ENCODE measurements at places on chromosomes 12 and 14.

DNA sequence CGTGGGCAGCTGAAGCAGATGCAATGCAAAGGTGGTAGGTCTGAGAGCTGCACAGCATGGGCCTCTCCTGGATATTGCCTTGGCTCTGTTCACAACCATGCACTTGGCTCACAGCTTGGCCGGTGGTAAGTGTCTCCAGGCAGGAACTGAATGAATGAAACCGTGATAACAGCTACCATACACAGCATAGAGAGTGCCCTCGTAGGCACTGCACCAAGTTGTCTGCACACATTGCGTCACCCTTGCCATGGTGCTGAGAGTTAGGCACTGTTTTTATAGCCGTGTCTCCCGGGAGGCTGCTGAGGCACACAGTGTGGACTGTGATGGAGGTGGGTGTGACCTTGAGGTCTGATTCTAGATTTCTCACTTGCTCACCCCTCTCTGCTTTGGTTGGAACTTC lies 157.6 kb upstream of the VASH1 start:
- DNase-seq: no peak

DNA sequence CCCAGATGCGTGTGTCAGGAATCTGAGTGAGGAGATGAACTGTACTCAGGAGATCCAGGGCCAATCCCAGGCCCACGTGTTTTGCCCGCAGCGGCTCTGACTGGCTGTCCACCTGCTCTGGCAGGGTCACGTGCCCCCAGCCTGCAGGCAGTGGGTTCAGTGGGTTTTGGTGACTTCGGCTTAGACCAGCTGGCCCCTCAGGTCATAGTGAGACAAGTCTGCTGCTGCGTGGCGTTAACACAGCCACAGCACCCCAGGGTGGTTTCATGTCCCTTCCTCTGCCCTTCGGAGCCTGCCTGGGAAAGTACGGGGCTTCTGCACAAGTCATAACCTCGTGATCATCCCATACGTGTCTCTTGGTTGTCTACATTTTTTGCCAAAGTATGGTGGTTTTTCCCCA lies 2.6 kb downstream of the FBRSL1 start:
- no peak for DNase-seq

- no peak for DNase-seq
Measured at GRCh38 chr14:68690089-68690958, 102.5 kb downstream of the ZFP36L1 start.

- no peak for DNase-seq
Measured at GRCh38 chr12:95838125-95838524, 20.6 kb upstream of the SNRPF start.

DNA sequence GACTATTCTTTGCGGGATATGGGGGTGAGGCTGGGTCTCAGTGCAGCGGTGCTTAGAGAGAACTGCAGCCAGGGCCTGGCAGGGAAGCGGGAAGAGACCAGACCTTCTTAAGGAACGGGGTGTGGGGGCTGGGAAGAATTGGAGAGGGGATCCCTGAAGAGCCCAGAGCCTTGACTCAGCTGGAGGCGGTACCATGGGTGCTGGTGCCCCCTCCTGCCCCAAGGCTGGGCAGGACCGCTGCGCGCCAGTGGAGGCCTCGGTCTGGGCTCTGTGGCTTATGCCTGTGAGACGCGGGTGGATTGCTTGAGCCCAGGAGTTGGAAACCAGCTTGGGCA lies 1.3 kb upstream of the RNU7-1 start:
- DNase-seq: no peak

DNA sequence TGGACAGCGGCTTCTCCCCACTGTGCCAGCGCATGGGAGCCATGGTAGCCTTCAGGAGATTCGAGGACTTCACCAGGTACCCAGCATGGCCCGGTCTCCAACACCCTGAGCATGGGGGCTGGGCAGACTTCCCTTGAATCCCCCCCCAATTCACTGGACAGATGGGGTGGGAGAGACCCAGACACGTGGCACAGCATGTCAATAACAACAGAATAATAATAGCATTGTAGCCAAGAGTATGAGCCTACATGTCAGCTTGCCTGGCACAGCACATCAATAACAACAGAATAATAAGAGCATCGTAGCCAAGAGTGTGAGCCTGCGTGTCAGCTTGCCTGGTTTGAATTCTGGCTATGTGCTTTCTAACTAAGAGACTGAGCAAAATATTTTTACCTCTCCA lies 76.4 kb downstream of the FOXN4 start:
- no peak for DNase-seq

- DNase-seq: peak; percentile 8
Measured at GRCh38 chr14:94056579-94057308, 24.3 kb downstream of the DDX24 start.

- DNase-seq: no peak
Measured at GRCh38 chr12:28543021-28543890, 353.0 kb downstream of the CCDC91 start.

DNA sequence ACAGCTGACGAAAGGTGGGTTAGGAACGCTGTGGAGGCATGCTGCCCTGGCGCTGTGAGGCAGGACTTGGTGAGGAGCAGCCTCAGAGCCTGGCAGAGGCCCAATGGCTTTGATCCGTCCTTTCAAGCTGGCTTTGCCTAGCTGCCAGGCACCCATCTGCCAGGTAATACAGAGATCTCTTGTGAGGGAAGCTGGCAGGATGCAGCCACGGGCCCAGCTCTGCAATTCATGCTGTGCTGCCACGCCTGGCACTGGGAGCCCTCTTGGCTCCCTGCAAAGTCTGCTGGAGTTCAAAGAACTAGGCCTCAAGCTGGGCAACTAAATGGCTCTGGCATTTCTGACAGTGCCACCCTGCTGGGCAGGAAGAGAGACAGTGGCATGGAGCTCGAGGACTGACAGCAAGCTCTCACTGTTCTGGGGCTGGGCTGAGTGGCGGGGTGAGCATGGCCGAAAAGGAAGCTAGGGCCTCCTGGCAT lies 18.7 kb downstream of the IQSEC3 start:
- no peak for DNase-seq

DNA sequence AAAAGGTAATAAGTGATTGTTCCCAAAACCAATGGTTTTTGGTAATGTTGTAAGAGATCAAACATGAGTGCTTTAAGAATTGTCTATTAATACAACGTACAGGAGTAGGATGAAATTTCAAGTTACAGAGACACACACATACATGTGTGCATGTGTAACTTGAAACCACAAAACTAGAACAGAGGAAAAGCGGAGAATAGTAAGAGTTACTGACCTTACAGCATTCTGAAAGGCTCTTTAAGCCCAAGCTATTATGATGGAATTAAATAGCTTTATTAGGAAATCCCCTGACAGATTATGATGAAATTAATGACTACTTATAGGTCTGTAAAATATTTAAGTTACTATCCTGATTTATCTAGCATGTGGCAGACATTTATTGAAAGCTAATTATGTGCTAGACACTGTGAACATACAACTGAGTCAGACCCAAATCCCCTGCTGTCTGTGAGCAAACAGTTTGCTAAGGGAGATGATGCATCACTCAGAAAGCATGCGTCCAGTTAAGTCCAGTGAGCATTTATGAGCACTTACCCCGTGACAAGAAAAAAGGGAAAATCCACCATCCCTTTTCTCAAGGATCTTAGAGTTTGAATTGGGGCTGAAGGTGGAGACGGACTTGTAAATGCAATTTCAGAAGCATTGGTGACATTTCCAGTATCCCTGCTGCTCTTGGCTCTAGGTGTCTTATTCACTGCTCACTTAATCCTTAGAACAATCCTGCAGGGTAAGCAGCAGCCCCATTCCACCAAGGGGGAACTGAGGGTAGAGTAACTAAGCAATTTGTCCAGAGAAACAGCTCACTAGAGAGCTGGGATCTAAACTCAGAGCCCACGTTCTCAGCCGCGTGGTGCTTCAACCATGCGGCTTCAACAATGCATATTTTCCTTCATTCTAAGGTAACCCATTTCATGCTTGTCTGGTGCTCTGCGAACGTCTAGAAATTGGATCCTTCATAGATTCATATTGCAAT lies 117.4 kb downstream of the EML1 start:
- DNase-seq: no peak

GRCh38 chr14:26703686-26704366 lies 106.0 kb upstream of the NOVA1 start:
- no peak for DNase-seq

GRCh38 chr12:46963977-46964971 lies 115.1 kb upstream of the PCED1B start:
- no peak for DNase-seq

Measured in stimulated activated CD8-positive, alpha-beta memory T cell treated with anti-CD3 and anti-CD28 coated beads, Interleukin-15, amount 100 ng/mL, for 48 hours (primary cell).